Stimulated activated CD8-positive, alpha-beta memory T cell treated with anti-CD3 and anti-CD28 coated beads, Interleukin-7, amount 100 ng/mL, for 4 hours (primary cell): ENCODE measurements at places on chromosomes 7 and 10.

DNA sequence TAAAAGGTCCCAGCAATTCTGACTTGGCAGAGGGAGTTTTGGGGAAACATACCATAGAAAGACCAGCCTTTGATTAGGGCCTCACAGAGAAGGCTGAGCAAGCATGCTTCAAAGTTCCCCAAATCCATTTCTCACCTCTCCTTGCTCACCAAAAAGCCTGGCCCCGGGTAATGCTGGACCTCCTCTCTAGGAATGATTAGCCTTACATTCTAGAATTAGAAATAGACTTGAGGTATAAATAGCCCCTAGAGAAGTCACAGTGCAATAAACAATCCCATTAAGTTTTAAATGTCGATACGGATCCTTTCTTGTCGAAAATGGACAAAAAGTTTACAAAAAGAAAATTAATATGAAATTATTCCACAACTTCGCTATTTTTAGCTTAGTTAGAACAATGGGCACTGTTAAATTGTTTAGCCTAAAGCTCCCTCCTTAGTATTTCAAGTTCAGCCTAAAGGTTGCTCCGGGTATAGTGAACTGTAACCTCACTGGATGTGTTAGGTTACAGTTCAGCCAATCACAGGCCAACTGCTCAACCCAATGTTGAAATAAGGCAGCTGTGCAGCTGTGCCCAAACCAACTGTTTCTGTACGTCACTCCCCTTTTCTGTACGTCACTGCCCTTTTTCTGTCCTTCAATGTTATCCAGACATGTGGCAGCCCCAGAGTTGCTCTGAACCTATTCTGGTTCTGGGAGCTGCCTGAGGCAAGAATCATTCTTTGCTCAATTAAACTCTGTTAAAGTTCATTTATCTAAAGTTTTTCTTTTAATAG, 7.9 kb upstream of the GSDME start:
- DNase-seq = no peak

DNA sequence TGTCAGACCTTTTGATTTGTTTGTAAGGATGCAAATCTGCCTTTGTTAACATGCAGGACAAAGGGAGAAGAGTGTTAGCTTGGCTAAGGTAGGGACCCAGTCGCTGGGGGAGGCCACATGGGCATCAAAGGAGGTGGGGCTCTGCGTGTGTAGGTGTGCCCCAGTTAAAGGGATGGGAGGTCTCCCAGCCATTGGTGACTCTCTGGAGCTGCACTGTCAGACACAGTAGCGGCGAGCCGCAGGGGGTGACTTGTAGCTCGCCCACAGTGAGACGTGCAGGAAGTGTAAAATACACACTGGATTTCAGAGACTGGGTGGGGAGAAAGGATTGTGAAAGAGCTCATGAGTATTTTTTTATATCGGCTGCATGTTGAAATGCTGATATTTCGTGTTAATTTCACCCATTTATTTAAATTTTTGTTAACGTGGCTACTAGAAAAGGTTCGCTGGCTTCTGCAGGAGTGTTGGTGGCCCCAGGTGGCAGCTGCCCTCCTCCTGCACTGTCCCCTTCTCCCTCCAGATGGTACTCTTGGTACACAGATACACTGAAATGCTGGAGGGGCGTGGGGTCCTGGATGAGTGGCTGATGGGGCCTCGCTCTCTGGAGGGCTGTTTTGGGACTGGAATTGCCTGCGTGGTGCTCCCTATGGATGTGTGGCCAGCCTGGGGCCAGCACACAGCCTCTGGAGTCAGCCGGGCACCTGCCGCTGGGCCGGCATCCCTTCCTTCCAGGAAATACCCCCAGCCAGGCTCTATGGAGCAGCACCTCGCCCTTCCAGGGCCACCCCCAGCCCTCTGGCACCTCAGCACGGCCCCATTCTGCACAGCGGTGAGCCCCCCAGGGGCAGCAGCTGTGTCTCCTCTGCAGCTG, 59.2 kb downstream of the LHPP start:
- DNase-seq = no peak

DNA sequence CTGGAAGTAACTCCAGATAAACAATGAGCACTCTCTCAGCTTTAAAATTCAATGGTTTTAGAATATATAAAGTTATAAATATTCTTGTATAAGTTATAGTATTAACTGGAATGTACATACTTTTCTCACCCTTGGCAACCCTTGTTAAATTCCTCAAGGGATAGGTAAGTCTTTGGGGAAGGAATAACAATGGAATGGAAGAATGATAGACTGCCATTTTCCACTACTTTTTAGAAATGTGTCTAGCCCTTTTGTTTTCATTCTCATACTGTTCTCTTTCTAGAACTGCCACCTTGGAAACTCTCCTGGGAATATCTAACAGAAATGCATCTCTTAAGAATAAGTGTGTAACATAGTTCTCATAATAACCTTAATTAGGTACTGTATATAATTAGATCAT, 8.3 kb downstream of the KIF5B start:
- no peak for DNase-seq

DNA sequence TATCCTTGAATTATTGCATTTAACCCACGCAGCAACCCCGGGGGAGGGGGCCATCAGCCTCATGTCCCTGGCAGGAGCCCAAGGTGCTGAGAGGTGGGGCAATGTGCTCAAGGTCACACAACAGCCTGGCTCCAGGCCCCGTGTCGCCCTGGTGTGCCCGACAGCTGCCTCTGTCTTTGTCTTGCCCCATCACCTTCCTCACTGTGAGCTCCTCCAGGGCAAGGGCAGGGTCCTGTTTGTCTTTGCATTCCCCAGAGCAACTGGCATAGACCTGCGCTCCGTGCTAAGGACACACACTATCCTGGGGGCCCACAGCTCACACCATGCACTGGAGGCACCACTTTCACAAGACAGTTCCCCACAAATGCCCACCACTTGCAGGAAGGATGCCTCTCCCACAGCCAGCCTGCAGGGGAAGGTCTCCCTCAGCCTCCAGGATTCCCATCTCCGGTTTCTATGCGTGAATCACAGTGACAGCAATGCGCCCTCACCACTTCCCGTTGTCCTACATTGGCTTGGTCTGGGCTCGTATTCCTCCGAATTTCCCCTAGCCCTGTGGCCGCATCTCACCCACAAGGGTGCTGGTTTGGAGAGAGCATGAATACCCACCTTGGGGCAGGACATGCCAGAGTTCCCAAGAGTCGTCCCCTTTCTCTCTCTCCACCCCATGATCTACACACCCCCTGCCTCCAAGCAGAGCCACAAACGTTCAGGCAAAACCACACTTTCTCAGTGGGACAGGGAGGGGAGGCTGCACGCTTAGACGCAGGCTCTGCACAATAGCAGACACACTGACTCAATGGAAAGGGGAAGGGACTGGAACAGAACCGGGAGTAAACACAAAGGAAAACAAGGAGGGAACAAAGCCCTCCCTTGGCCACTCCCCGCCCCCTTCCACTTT, 10.3 kb downstream of the ITPRIP start:
- DNase-seq = no peak

DNA sequence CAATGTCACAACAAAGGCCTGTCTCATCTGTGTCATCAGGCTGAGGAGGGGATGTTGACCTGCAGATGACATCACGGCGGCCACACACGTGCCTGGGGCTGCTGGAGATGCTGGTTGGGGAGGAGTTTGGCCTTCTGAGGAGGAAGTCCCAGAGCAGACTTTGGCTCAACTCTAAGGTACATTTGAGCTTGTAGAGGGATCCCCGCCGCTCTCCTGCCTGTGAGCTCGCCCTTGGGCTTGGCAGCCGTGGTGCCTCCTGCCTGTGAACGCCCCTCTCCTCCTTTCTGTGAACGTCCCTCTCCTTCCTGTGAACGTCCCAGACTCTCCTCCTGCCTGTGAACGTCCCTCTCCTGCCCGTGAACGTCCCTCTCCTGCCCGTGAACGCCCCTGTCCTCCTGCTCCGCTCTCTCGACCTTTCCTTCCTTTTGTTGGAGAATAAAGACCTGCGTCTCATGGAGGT, 176.4 kb downstream of the DNAJB6 start:
- no peak for DNase-seq

- DNase-seq = no peak
Observed at GRCh38 chr7:151508991-151509390, 10.7 kb downstream of the RHEB start.

DNA sequence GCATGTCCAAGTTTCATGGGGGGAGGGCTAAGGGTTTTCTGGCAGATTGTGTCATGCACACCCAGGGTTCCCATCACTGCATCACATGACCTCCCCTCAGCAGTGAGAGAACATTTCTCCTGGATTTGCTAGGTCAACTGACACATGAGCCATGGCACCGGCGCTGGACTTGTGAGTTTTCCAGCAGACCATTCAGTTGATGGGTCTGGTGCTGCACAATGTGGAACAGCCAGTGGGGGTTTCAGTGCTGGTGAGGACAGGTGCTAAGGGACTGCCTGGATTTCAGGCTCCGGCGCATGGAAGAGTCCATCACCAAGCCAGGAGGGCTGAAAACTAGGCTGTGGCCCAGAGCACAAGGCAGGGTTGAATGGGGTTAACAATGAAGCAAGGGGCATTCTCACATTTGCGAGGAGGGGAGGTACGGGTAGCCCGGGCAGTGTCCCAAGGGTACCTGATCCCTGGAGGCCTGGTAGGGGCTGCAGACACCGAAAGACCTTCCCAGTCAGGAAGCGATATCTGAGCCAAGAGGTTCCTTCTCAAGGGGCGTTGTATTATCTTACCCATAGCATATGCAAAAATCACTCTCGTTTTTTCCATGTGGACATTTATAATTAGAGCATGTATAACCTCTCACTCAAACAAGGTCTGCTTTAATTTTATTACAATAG, 203.0 kb downstream of the TNS3 start:
- no peak for DNase-seq

DNA sequence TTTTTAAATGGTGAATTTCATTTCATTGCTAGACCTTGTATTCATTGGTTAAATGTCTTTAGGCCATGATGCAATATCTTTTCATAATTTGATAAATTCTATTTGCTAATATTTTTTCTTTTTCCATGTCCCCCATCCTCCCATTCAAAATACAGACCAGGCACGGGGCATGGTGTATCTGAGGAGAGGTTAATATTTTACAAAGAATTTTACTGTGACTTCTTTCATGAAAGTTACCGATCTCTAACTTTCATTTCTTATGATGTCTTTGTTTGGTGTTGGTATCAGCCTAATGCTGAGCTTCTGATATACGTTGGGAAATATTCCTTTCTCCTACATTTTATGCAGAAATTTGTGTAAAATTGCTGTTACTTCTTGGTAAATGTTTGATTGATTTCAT, 216.7 kb upstream of the IGFBP3 start:
- no peak for DNase-seq

- DNase-seq = no peak
Observed at GRCh38 chr7:4256286-4256685, 425.8 kb upstream of the FOXK1 start.

- no peak for DNase-seq
Observed at GRCh38 chr7:6536262-6537260, 14.7 kb downstream of the GRID2IP start.

GRCh38 chr7:157905651-157906461, 569.1 kb downstream of the DNAJB6 start:
- no peak for DNase-seq

DNA sequence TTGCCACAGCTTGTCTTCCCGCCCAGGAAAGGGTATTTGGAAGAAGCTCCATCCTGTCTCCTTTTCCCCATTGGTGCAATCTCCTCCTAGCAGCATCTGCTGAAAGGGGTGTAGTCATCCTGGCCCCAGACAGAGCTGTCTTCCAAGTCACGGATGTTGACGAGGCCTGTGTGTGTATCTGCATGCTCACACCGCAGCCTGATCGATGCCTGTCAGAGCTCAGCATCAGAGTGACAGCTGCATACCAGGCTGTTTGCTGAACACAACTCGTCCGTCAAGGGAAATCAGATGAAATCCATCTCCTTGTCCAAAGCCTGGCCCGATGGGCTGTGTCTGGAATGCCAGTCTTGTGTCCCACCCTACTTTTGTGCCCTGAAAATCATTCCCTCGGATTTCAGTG, 21.2 kb upstream of the LRRC4 start:
- DNase-seq = no peak

DNA sequence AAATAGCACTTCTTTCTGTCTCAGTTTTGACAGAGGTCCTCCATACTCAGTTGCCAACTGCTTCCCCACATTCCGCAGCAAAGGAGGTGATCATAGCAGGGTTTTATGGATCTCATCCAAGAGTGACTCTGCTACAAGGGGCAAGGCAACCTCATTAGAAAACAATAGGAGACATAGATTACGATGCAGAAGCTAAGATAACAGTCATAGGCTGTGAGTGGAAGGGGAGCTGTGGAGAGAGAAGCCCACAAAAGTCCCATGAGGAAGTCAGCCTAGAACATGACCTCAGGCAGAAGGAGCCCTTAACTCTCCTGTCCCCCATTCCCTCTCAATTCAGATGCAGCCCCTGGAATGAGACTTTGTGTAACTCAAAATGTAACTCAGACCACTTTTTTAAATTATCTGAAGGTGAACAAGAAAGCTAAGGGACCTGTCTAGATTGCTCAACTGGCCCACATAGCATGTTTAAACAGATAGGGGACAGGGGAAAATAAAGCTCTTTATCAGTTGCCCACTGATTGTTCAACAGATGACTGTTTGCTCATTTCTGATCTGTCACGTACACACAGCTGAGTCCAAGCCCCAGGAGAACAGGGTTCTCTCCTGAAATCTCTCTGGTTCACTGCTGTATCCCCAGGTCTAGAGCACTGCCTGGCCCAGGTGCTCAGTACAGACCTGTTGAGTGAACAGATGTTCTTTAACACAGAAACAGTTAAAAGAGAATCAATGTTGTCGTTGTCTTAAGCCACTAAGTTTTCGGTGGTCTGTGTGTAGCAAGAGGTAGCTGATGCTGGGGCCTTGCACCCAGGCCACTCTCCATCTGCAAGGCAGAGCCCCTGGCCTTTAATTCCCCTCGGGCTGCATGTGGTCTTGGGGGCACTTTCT, 1.5 kb upstream of the NCOA4 start:
- DNase-seq = no peak

- peak; percentile 80 for DNase-seq
Observed at GRCh38 chr10:6920072-6921019, 340.3 kb upstream of the PRKCQ start.

DNA sequence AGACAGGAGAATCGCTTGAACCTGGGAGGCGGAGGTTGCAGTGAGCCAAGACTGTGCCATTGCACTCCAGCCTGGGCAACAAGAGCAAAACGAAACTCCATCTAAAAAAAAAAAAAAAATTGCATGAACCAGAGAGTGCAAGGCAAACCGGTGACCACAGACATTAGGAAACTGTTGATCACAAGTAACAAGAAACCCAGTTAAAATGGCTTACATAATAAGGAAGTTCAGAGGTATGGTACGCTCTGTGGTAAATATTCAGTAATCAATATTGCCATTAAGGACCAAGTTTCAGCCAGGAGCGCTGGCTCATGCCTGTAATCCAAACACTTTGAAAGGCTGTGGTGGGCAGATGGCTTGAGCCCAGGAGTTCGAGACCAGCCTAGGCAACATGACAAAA, 9.2 kb upstream of the NT5C2 start:
- DNase-seq = no peak

DNA sequence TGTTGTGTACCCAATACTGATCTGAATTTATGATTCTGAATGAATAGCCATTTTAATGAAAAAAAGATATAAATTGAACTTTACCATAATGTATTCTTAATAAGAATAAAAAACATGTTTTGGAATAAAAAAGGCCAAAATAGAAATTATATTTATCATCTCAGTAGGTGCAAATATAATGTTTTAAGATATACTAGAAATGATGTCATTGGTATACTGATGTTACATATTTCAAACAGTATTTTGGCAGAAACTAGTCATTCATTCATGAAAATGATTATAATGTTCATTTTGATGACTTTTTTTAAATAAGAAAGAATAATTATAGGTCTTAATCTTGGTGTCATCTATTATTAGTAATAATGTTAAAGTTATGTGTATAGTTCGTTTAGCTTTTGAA, 9.2 kb downstream of the PCGF5 start:
- DNase-seq = no peak

GRCh38 chr10:121961456-121961855, 13.6 kb downstream of the NSMCE4A start:
- no peak for DNase-seq

- no peak for DNase-seq
Observed at GRCh38 chr10:75672842-75673241, 241.4 kb downstream of the LRMDA start.
